ENCODE measurements at places on chromosomes 16 and 17. TPM values are rescaled to one million over a fixed set of nuclear protein-coding genes. Genes with fewer than 3 reads are reported as not detected.

Gene OSBPL7
- 1.2 TPM for total RNA-seq

DNA sequence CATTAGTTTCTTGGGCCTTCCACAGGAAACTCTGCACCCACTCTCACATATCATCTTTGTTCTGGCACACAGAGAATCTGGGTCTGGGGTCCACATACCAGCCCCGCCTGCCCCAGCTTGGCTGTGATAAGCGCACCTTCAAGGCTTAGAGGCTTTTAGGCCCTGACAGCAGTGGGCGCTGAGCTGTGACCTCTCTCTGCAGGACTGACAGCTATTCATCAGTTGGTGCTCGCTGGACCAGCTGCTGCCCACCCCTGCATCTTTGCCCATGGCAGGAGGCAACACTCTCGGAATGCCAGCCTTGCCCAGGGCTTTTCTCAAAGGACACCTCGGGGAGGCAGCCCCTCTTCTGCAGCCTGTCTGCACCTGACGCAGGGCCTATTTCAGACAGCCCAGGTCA, 62.9 kb downstream of the SDK2 start:
- DNase-seq: no peak

GRCh38 chr16:69535123-69536050, 30.4 kb upstream of the NFAT5 start:
- DNase-seq: no peak

DNA sequence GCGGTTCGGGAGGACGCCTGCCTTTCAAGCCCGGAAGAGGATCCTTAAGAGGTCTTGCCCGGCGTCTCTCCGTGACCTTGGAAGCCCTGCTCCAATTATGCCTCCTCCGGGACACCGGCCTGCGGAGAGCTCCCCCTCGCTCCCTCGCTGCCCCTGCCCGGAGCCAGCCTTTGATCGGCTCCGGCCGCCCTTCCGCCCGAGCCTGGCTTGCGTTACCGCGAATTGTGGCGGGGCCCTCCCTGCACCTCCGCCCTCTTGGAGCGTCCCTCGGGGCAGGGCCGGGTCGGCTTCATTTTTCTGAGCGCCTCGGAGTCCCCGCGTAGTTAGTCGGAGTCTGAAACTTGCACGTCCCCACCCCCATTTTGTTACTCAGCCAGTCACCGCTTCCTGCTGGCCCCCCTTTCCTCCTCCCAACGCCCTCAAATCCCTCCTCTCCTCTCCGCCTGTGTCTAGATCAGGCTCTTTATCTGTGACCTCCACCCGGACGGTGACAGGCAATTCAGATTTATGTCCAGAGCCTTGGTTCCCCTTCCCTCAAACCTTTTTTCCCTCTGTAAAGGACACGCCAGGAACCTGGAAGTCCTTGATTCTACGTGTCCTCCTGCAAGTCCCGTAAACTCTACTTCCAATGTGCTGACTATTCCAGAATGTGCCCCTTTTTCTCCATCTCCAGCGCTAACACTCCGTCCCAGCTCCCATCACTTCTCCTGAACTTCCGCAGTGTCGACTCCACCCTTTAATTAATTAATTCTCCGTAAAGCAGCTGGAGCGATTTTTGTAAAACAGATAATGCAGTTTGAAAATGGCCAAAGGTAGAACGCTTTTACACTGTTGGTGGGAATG, 569 bp upstream of the RABEP2 start:
- peak; percentile 61 for DNase-seq

DNA sequence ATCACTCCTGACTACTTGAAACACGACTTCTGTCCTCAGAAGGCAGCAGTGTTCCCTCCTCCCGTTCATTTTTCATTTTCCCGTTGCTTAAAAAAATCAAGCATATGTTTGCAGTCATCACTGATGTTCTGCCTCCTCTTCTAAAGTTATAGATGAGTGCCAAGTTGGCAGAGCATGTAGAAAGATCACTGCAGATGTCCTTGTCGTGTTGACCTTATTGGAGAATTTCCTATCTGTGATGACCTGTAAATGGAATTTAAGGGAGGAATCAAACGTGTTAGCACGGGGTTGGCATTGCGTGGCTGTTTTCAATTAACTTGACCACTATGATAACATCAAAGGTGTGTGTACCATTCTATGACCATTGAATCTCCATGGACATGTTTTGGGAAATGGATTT, 396.7 kb downstream of the WWOX start:
- DNase-seq: no peak

- no peak for DNase-seq
Measured at GRCh38 chr17:70076189-70076588, 1.2 kb downstream of the KCNJ16 start.

Gene ACLY
- 121 TPM for total RNA-seq

DNA sequence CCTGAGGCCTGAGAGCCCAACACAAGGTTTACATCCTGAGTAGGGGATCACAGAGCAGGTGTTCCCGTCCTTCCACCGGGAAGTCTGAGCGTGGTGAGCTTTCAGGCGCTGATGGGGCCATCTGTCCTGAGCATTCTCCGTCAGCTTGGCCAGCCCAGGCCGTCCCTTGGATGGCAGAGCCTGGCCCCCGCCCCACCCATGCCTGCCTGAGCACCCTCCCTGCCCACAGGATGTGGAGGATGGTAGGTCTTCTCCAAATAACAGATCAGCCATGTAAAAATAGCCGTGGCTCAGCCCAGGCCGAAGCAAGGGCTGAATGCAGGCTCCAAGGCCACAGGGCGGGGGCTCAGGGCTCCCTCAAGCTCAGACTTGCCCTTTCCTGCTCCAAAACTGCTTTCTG, 20.2 kb downstream of the SPNS2 start:
- DNase-seq: no peak

DNA sequence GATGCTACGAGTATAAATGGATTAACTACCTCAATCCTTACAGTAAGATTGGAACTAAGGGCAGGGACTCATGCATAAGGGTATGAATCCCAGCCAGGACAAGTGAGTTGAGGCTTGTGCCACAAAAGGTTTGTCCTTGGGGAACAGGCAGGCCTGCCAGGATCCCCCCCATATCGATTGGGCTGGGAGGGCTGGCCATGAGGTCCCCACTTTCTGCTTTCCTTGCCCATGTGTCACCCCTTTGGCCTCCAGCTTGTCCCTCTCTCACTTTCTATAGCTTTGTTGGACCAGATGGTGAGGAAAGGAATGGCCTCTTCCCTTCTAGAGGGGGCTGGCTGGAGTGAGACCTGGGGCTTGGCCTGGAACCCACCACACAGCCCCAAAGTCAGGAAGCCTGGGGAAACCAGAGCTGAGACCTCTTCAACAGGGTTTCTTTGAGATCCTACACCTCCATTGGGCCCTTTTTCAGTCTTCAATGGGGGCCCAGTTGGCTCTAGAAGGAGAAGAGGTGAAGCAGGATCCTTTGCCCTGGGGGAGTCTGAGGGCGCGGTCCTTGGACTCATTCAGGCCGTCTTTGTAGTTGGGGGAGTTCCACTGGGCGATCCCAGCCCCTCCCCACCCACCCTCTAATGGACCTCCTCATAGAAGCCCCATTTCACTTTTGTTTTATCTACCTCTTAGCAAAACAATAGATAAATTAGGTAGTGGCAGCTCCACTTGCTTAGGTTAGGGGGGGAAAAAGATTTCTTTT, 57.3 kb downstream of the IGF2BP1 start:
- no peak for DNase-seq

DNA sequence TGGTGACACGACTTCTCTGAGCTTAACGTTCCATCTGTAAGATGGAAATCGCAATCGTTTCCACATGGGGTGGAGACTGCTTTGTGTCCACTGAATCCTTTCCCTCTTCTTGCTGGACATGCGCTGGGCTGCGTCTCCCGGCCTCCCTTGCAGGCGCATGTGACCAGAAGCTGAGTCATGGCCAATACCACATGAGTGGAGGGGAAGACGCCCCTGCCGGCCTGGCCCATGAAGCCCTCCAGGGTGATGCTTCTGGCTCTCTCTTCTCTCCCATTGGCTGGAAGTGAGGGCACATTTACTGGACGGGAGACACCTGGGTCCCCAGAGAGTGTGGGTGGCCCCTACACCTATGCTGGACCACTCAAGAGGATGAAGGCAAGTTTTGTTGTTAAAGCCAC, 71.1 kb downstream of the DYNLRB2 start:
- DNase-seq: no peak

GRCh38 chr17:4199818-4200402, 56.9 kb downstream of the CYB5D2 start:
- DNase-seq: no peak

Gene HOXB13
- total RNA-seq: not detected

DNA sequence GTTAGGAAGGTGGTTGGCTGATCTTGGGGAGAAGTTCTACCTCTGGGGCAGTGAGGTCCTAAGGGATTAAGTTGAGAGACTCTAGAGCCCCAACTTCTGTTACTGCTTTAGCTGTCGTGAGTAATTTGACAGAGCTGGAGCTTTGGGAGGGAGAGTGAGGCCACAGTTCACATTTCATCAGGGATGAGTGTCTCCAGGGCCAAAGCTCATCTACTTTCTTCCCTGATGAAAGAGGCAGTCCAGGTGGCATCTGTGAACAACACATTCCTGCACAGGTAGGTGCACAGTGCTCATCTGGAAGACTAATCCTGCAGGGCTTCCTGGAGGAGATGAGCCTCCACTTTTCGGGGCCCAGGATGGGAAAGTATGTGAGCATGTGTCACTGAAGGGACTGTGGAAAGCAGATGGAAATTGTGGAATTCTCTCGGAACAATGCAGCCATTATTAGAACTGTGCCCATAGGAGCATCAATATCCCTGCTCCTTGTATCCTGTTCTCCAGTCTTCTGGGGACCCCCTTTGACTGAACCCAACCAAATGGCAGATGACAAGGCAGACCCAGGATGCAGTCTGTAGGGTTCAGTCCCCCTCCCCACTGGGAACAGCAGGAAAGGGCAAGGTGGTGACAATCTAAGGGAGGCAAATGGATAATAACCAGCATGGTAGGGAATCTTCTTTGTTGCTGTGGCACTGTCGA, 9.0 kb downstream of the DYNLL2 start:
- no peak for DNase-seq

DNA sequence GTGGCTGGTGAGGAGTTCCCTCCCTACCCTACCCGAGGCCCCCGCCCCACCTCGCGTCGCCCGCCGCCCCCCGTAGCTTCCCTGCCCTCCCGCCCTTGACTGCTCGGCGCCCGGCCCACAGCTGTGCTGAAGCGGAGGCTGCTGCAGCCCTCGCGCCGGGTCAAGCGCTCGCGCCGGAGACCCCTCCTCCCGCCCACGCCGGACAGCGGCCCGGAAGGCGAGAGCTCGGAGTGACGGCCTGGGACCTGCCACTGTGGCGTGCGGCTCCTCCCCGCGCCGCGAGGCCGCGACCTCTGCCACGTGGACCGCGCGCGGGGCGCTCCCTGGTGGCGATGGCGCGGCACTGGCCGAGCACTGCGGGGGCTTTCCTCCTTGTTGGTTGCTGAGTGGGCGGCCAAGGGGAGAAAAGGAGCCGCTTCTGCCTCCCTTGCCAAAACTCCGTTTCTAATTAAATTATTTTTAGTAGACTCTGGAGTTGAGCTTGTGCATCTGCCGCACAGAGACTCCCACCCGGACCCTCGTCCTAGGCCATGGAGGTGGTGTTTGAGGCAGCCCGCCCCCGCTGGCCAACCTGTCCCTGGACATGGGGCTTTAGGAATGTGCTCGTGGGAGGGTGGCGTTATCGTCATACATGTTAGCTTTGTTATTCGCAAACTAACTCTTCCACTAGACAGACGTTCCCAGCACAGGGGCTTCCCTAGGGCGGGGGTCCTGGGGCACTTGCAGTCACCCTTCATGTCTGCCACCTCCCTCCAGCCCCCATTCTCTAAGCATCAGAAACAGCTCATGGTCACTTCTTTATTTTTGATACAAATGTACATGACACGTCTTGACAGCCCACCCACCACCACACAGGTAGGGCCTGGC, 4.4 kb downstream of the TP53I13 start:
- no peak for DNase-seq

- no peak for DNase-seq
Measured at GRCh38 chr17:57113656-57114055, 28.6 kb downstream of the AKAP1 start.

Gene SNAI3
- total RNA-seq: not detected

- no peak for DNase-seq
Measured at GRCh38 chr17:15341385-15341849, at the start of gene TEKT3. TEKT3 (minus strand) TSS chr17:15341597; CDS start chr17:15331585, 10,012 bp downstream.

- no peak for DNase-seq
Measured at GRCh38 chr16:70780546-70780945, 20.4 kb downstream of the VAC14 start.

DNA sequence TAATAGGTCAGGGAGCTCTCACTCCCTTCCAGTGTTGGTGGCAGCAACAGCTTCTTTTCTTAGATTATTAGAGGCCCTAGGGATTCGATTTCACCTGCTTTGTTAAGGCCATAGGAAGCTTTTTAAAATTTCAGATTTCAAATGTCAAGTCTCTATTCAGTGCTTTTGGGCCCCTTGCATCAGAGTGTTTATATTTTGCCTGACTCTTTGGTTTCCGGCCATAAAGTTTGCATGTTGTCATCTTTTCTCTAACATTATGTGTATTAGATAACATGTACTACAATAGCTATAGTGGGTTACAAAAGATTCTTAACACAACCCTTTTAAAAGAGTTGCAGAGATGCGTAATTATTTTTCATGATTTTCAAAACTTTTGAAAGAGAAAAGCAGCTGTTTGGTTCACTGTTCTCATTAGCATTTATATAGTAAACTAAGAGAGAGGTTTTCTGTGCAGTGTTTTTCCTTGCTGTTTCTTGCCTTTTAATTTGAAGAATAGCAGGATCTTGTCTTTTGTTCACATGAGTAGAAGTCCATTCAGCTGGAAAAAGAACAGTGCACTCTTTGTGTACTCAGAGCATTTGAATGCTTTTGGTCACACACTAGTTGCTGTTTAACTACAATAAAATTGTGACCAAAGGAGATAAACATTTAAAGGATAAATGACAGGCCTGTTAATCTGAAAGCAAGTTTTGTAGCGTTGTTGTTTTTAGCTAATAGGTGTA, 52.5 kb downstream of the FTO start:
- DNase-seq: no peak

DNA sequence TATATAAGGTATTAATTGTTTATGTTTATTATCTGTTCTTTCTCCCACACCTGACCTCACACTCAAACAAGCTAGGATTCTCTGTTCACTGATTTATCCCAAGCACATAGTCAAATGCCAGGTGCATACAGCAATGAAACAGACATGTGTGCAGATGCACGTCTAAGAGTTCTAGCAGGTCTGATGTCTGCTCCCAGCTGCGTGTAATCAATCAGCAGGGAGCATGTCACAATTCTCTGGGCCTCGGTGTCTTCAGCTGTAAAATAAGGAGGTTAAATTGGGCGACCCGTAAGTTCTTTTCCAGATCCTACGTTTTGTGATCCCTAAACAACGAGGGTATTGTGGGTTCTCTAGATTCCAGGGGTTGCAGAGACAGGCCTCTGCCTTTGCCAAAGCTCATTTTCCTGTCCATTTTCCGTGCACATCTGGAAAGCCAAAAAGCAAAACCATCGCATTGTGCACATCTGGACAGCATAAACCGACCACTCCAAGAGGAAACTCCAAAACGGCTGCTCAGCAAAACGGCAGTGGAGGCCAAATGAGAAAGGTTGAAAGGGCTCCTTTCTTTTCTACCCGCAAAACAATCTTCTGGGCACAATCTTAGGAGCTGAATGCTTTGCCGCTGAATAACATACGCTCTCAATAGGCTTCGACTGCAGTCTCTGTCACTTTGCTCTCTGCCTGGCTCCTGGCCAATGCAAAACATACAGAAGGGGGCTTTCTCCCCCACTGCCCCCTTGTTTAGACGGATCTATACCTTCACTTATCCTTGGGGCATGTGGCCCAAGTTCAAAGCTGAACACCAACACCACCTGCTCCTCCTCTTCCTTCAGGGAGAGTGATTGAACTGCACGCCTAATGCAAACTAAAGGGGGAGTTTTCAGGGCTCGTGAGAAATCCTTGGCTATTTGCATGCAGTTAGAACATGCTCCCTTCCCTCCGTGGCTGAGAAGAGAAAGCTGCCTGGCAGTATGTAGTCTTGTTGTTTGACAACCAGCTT, 426.3 kb downstream of the SLC39A11 start:
- no peak for DNase-seq

- DNase-seq: no peak
Measured at GRCh38 chr16:50340578-50340977, 28.2 kb downstream of the BRD7 start.
